Activated T-helper 9 cell treated with anti-CD3 and anti-CD28 coated beads, Interleukin-2, amount 50 U/mL, for 16 hours (primary cell): ENCODE measurements at places on chromosomes 12 and 14.

DNA sequence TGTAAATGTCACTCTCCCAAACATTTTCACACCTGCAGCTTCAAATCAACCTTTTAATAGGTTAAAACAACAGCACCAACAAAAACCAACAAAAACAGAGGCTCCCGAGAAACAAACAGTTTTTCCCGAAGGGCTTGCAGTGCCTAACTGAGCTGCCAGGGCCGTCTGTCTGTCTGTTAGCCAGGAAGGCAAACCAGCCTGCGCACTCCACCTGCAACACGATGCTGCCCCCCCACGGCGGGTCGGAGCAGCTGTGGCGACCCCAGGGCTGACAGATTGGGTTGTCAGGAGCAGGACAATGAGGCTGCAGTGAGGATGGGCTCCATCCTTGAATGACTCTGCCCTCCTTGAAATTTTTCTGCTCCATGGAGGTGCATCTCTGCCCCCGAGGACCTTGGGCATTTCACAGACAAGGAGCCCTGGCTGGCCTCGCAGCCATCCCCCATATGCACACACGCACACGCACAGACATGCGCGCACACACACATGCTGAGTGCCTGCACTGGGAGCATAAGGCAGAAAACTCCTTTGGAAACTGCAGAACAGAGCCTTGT, 2.6 kb downstream of the RTL1 start:
- no peak for DNase-seq

- no peak for DNase-seq
Observed at GRCh38 chr12:88944397-88944796, 364.1 kb upstream of the KITLG start.

- DNase-seq: no peak
Observed at GRCh38 chr12:120870415-120870814, 33.7 kb downstream of the SPPL3 start.

GRCh38 chr14:63394841-63395240, 76.1 kb upstream of the GPHB5 start:
- DNase-seq: no peak

- no peak for DNase-seq
Observed at GRCh38 chr12:114628199-114628598, 55.8 kb downstream of the TBX3 start.

- no peak for DNase-seq
Observed at GRCh38 chr12:98109266-98109665, 406.1 kb upstream of the TMPO start.

GRCh38 chr12:86727160-86727559, 471.0 kb upstream of the MGAT4C start:
- no peak for DNase-seq

DNA sequence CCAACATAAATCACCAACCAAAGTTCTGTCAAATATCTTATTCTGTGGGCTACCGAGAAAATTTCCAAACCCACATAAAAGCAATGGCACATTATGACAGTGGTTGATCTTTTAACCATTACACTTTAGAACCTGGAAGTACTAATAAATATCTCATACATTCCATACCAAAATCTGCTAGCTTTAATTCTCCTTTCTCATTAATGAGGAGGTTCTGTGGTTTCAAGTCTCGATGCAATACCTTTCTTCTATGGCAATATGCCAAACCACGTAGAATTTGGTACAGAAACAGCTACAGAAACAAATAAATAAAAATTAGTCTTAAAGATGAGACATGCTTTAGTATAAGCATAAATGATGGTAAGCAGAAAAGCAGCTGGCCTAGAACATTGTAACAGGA, 100.7 kb downstream of the ELK3 start:
- no peak for DNase-seq

DNA sequence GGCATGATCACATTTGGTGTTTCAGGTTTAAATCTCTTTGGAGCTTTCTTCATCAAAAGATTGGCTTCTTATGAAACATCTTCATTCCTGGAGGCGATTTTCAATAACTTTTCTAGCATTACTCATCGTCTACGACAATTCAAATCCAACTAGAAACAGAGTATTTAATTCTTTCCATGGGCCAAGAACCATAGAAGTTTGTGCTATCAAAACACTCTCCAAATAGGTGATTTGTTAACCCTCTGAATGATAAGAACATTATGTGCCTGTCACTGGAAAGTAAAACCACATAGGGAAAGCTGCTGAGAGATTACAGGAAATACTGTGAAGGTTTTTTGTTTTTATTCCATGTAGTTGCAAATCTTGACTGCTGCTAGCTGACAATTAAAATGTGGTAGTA, 6.9 kb upstream of the DCN start:
- no peak for DNase-seq

- peak; percentile 29 for DNase-seq
Observed at GRCh38 chr14:104865631-104866441, 768 bp downstream of the CEP170B start.

DNA sequence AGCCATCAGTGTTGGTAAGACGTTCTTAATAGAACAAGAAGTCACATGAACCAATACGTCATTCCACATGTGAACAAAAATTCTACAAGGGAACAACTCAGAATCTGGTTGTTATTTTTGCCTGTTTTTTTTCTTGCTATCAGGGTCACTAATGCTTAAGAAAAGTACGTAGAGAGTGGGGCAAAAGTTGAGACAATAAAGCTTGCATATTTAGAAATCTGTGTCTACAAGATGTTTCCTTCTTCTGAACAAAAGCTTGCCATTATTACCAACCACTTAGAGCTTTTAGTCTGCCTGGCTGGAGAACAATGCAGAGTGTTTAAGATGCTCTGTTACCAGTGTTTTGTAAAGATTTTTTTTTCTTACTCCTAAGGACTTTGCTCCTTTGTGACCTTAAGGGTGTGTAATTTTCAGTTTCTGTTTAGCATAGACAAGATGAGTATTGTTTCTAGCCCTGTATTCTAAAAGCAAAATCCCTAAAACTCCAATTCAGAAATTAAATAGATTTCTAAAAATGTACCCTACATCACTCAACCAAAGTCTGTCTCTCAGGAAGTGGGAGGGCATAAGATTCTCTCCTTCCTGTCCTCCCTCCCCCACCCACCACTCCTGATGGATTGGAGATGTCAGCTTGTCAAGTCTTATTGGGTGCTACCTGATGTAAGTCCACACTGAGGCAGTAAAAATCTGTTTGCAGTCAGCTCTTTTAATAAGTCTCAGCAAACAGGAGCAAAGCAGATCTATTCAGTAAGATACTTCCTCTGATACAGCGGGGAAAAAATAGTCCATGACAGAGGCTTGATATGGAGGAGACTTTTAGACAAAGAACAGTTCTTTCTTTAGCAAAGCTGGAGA, 267.6 kb downstream of the GRIN2B start:
- no peak for DNase-seq

DNA sequence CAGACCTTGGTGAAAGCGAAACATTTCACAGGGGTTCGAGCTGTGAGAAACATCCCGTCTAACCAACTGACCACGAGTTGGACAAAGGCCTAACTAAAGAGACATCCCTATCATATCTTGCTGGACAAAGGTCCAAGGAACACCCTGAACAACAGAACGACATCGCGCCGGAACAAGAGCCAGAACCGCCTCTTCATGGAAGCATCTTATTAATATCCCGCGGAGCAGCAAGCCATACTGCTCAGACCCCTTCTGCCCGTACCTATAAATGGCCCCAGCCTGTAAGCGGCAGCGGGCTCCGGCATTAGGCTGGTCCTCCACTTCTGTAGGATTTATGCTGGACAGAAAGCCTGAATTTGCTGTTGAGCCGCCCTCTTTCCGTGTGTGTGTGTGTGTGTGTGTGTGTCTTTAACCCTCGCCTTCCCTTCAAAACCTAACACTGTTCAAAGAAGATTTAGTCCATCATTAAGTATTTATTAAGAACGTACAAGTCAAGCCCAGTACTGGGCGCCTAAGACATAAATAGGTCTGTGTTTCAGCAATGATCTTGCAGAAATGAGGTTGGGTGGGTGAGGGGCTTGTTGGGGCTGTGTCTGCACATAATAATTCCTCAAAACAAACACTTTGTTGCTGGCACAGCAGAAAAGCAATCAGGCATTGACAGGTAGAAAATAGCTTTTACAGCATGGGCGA, 1.9 kb downstream of the SLC6A15 start:
- no peak for DNase-seq
